ENCODE measurements at places on chromosomes 13 and 19.
A peak's percentile ranks its signal among the peaks of the same experiment; 100 is the strongest.

GRCh38 chr13:98509271-98510155, 67.4 kb downstream of the STK24 start:
- peak; percentile 59 for DNase-seq

GRCh38 chr19:55091126-55091910, 15.6 kb downstream of the EPS8L1 start:
- no peak for DNase-seq

DNA sequence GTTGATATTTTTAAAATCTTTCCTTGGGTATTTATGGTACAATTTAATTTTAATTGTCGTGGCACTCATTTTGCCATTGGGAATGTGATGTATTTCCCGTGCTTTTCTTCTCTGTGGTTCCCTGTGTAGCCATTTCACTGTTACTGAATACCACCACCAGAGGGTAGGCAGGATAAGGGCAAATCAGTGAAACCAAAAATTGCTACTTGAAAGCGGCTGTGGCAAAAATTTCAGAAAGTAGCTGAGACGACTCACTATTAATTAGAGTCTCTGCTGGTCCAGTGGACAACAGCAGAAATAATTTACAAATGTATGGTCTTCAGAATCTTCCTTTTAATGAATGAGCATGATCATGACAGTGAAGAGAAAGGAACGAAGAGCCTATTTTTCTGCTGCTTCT, 34.4 kb upstream of the MIR17HG start:
- DNase-seq = no peak

GRCh38 chr19:6768236-6768785, 1.1 kb upstream of the SH2D3A start:
- no peak for DNase-seq

- DNase-seq = peak; percentile 26
Measured at GRCh38 chr13:97295283-97296182, 73.4 kb downstream of the MBNL2 start.

DNA sequence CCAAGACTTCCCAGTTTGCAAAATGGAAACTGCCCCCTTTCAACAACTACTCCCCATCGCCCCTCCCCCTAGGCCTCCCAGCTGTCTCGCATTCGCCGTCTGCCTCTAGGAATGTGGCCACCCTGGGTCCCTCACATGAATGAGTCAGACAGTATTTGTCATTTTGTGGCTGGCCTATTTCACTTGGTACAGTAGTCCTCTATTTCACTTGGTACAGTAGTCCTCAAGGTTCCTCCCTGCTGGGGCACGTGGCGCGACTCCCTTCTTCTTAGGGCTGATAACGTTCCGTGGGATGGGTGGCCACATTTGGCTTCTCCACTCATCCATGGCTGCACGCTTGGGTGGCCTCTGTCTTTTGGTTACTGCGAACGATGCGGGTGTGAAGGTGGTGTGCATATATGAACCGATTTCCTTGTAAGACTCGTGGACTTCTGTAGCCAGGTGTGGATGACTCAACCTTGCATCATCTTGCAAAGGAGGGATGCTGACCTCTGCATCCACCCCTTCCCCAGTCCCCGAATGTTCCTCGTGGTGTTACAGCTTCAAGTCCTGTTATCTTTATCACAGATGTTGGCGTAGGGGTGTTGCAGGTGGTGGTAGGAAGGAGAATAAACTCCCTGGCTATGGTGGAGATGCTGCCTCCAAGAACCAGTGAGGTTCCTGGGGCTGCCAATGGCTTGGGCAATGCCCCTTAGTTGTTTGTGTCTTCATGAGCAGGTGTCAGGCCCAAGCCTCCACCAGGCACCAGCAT, 112.1 kb upstream of the SOX1 start:
- DNase-seq = no peak

GRCh38 chr13:32496599-32497160, 41.9 kb downstream of the N4BP2L2 start:
- DNase-seq = no peak

- DNase-seq = no peak
Measured at GRCh38 chr13:43244481-43244880, 221.1 kb downstream of the DNAJC15 start.

All from AG04450 (cell line).